ENCODE measurements at places on chromosomes 11 and 22.

DNA sequence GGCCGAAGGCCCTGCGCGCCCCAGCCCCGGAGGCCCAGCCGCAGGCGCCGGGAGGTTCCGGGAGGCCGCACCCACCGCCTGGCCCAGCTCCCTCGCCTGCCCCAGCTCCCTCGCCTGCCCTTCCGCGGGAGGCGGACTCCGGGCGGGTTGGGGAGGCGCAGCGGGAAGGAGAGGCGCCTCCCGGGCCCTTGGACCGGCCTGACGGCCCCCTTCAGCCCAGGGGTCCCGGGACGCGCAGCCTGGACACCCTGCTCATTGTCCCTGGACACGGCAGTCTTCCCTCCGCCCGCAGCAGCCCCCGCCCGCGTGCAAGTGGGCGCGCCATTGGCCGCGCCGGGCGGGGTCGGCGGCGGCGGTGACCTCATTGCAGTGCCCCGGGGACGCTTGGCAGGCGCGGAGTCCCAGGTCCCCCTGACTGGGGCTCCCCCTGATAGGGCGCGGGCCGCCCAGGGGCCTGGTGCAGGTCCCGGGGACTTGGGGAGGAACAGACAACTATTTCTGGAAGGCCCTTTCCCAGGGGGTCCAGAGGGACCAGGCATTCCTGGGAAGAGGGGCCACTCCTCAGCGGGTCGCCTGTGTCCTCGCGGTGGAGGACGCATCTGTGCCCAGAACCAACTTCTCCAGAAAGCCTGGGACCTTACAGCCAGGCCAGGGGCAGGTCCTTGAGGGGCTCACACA, 501 bp downstream of the CD151 start:
- no peak for DNase-seq

GRCh38 chr22:42648017-42648367, 1.2 kb downstream of the CYB5R3 start:
- DNase-seq: no peak

GRCh38 chr11:8313504-8314090, 49.9 kb upstream of the LMO1 start:
- DNase-seq: no peak

DNA sequence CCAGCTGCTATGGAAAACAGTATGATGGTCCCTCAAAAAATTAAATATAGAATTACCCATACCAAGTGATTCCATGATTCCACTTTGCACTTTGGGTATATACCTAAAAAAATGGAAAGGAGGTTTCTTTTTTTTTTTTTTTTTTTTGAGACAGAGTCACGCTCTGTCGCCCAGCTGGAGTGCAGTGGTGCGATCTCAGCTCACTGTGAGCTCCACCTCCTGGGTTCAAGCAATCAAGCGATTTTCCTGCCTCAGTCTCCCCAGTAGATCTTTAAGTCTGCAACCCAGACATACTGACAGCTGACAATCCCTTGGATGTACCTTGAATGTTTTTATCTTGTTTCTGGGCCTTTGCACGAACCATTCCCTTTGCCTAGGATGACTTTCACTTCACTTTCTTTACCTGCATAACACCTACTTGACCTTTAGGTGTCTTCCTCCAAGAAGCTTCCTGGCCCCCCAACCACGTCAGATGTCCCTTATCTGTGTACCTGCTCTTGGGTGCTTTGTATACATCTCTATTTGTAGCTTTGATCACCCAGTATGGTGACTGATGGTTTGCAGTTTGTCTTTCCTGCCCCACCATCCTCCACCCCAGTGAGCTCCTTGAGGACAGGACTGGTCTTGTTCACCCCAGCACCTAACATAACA, 11.6 kb downstream of the UCP3 start:
- DNase-seq: no peak

- no peak for DNase-seq
Observed at GRCh38 chr11:111456086-111456858, 55.9 kb downstream of the BTG4 start.

GRCh38 chr22:49321477-49322055, 506.1 kb downstream of the BRD1 start:
- DNase-seq: no peak

DNA sequence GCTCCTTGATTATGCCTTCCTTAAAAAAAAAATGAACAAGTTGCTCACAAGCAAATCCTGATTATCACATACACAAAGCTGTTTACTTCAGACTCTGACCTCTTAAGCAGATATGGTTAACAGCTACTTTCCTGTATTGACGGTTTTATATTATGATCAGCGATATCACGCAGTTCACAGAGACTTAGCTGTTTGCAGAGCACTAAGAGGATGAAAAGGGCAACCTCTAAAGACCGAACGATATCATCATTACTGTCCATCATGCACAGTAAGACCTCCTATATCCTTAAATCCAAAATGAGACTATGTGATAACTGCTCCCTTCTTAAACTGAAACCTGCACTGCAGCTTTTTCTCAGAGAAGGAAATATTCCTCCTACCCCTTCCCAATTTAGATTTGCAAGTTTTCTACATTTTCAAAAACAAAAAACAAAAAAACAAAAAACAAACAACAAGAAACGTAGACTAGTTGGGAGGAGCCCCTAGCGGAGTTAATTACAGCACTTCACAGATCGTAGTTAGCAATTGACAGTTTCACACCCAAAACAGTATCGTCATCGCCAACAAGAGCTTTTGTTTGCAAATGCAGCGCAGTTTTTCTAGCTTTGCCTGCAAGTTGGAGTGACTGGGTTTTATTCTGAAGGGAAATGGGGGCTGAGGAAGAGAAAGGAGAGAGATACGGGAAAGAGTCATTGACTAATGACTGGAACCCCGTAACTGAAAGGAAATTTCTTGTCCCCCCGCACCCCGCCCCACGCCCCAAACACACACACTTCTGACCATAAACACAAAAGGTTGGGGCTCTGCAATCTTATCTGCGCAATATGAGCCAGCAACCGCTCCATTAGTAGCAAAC, 1.2 kb downstream of the DDX6 start:
- no peak for DNase-seq

DNA sequence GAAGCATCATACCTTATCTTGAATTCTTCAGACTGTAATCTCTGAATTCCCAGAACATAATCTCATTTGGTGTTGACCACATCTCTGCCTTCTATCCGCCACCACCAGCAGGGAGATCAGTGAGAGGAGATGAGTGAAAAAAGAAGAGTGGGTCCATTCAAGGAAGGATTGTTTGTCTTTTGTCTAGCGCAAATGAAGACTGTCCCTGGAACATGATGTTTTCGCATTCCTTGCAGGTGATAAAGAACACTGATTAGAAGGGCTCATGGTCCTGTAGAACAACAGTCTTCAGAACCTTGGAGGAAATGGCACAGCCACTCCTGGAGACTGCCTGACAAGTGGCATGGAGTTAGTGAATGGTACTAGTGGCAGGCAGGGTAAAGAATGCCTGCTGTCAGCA, 869.6 kb downstream of the JRKL start:
- DNase-seq: no peak

GRCh38 chr11:128939591-128939990, 3.1 kb downstream of the TP53AIP1 start:
- no peak for DNase-seq

- no peak for DNase-seq
Observed at GRCh38 chr11:129324533-129325175, 51.0 kb upstream of the BARX2 start.

DNA sequence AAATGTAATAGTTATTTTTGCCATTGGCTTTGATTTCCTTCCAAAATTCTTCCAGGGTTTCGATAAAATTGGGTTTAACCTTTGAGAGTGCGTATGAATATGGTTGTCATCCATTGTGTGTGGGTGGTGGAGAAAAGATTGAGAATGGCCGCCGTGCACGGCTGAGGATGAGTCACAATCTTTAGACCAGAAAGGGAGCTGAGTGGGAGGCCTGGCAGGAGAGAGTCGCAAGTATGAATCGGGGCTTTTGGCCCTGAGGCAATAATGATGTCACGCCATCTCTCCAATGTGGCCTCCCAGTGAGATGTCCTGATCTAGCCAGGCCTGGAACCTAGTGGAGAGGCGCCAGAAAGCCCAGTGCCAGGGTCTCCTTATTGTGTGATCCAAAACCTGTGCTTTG, 33.1 kb upstream of the SMPD1 start:
- no peak for DNase-seq

- DNase-seq: no peak
Observed at GRCh38 chr11:99343117-99343516, 322.4 kb downstream of the CNTN5 start.

GRCh38 chr11:19279451-19279850, 38.7 kb upstream of the E2F8 start:
- no peak for DNase-seq

DNA sequence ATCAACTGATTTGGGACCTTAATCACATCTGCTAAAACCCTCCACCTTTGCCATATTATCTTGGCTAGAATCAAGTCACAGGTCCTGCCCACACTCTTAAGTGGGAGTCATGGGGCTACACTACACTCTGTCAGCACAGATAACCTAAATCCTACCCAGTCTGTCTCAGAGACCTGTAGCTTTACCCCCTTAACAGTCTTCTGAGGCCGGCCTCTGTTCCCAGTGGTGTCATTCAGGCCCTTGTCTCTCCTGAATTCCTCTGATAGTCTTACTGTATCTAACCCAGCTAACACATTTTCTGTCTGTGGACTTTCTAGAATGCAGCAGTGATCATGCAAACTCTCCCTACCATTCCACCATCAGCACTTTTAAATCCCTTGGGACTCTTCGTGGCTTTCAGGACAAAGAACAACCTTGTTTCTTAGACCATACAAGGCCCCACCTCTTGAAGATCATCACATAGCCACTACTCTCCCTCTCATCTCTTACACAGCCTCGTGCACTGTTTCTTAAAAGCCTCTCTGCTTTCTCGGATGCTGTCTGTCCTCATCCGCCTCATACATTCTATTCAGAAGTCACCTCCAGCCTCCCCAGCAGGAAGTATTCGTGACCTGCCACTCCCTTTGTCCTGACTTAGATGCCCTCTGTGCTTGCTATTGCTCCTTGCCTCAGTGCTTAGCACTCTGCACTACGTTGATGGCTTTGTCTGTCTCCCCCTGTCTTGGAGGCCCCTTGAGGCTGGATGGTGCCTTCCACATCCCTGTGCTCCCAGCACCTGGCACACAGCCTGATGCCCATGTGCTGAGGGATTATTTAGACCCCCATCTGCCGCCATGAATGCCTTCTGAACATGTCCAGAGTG, 57.9 kb downstream of the PANX1 start:
- DNase-seq: no peak

GRCh38 chr11:128262463-128263345, 324.7 kb downstream of the ETS1 start:
- DNase-seq: no peak

- no peak for DNase-seq
Observed at GRCh38 chr11:122033193-122033592, 82.8 kb downstream of the BLID start.

DNA sequence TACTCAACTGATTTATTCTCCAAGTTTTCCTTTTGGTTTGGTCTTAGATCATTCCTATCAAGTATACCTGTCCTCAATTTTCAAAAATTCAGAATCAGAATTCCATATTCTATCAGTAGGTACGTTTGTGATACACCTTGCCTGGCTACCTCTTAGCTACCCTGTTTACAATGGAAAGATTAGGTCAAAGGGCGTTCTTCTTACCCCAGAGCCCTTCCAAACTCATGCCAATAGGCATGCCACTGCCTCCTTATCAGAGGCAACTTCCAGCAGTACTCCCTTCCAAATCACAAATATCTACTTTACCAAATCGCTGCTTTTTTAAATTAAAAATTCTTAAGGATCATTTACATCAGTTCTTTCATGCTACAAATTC, 1.0 kb downstream of the PATL1 start:
- DNase-seq: no peak

- DNase-seq: no peak
Observed at GRCh38 chr11:61828379-61828628, 204 bp downstream of the FADS2 start.

DNA sequence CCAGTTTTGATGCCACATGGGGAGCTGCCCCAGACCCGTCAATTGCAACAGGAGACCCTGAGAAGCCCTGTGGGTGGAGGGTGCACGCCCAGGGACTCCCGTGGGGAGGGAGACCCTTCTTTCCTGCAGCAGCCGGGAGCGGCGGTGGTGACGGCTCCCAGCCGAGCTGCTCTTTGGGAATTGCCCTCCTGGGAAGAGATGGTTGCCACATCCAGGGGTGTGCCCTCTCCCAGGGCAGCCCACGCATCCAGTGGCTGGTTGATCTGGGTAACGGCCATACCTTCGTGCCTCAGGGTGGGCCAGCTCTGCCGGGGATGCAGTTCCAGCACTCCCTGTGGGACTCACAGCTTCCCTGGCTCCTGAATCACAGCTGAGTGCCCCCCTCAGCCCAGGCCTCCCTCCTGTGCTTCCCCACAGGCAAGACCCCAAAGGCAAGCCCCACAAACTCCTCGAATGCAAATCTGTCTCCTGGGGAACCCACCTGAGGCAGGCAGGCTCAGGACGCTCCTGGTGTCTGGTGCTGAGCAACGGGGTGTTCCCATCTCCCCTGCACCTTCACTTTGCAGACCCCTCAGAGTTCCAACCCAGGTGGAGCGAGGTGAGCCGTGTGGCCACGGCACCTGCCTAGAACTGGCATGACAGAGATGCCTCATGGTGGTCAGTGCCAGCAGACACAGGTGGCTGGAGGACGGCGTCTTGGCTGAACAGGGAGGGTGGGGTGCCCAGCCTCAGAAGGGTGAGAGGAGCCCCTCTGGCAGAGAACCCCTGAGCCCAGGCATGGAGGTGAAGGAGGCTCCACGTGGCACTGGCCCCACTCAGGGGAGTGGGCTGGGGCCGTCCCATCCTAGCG, 1027.4 kb downstream of the BRD1 start:
- DNase-seq: no peak

DNA sequence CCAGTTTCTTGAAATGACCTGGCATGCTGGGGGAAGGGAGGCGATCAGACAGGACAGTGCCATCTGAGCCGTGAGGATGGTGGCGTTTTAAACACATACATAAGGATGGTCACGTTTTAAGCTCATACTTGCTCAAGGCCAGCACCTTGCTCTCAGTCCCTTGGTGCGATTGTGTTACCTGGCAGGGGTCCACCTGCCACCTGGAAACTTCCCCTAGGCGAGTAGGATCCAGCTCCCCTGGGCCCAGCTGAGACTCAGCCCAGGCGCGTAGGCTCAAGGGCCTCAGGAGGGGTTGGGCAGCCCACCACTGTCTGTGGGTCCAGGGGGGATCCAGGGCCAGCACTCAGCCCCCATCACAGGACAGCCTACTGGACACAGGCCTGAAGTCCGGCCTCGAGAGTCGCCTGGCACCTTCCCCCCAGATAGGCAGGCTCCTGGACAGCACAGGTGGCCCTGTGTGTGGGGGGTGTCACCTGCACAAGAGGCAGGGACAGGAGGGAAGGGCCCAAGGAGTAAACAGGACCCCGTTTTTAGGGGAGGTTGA, 185.8 kb downstream of the BRD1 start:
- DNase-seq: no peak

GRCh38 chr22:21677606-21678443, 12.0 kb downstream of the PPIL2 start:
- no peak for DNase-seq

Measured in pulmonary artery endothelial cell (primary cell).